Hepatocyte (in vitro differentiated cells): ENCODE measurements at places on chromosomes 7 and 10. TPM values are rescaled to one million over a fixed set of nuclear protein-coding genes. Genes with fewer than 3 reads are reported as not detected.

- H3K27me3 ChIP-seq = no peaks in the 10 kb centered on the region
- H3K4me1 ChIP-seq = peaks cover 16% of the 10 kb centered on the region
- no peaks in the 10 kb centered on the region for H3K36me3 ChIP-seq
- no peak overlapping the region for H3K4me3 ChIP-seq
- peak overlapping the region; percentile 4 for H3K27ac ChIP-seq
- DNase-seq = no peak
These were observed 77.1 kb downstream of the DNAJC1 start for GRCh38 chr10:21926358-21926925.

- H3K4me1 ChIP-seq = no peaks in the 10 kb centered on the region
- H3K36me3 ChIP-seq = no peaks in the 10 kb centered on the region
- H3K27ac ChIP-seq = no peak overlapping the region
- H3K27me3 ChIP-seq = no peaks in the 10 kb centered on the region
These were observed 14.9 kb downstream of the MET start for GRCh38 chr7:116686812-116687419.

- H3K27me3 ChIP-seq = no peaks in the 10 kb centered on the region
- H3K4me1 ChIP-seq = peaks cover 22% of the 10 kb centered on the region
- H3K36me3 ChIP-seq = no peaks in the 10 kb centered on the region
- DNase-seq = peak; percentile 76
- no peak overlapping the region for H3K4me3 ChIP-seq
- H3K27ac ChIP-seq = peak overlapping the region; percentile 86
These were observed 72.5 kb downstream of the CDK6 start for GRCh38 chr7:92763636-92764423.

GRCh38 chr10:26468700-26469099 is 30.6 kb downstream of the APBB1IP start:
- no peak overlapping the region for H3K27ac ChIP-seq
- no peak overlapping the region for H3K4me3 ChIP-seq
- H3K4me1 ChIP-seq = no peaks in the 10 kb centered on the region
- no peaks in the 10 kb centered on the region for H3K36me3 ChIP-seq
- no peaks in the 10 kb centered on the region for H3K27me3 ChIP-seq
- no peak for DNase-seq

DNA sequence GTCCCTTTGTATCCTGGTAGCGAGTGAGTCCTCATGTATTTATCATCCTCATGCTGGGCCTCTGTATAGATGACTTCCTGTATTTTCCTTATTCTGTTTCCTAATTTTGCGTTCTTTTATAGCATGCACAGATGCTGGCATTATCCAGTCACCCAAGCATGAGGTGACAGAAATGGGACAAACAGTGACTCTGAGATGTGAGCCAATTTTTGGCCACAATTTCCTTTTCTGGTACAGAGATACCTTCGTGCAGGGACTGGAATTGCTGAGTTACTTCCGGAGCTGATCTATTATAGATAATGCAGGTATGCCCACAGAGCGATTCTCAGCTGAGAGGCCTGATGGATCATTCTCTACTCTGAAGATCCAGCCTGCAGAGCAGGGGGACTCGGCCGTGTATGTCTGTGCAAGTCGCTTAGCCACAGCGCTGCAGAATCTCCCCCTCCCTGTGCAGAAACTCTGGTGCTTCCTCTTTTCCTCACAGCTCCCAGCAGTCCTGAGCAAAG is 183.1 kb upstream of the PRSS58 start:
- no peaks in the 10 kb centered on the region for H3K36me3 ChIP-seq
- no peak overlapping the region for H3K4me3 ChIP-seq
- H3K27me3 ChIP-seq = no peaks in the 10 kb centered on the region
- DNase-seq = no peak
- no peak overlapping the region for H3K27ac ChIP-seq

DNA sequence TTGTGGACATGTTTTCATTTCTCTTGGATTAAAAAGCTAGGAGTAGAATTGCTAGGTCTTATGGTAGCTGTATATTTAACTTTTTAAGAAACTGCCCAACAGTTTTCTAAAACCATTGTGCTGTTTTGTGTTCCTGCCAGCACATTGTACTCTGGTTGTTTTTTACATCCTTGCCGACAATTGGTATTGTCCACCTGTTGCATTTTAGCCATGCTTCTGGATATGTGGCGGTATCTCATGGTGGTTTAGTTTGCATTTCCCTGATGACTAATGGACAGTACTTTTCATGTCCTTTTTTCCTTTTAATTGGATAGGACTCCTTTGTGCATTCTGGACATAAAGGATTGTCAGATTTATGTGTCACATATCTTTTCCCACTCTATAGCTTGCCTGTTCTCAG is 45.5 kb downstream of the STK17A start:
- DNase-seq = no peak
- no peak overlapping the region for H3K27ac ChIP-seq
- no peaks in the 10 kb centered on the region for H3K36me3 ChIP-seq
- H3K4me3 ChIP-seq = no peak overlapping the region

- no peaks in the 10 kb centered on the region for H3K36me3 ChIP-seq
- no peak overlapping the region for H3K4me3 ChIP-seq
- H3K27ac ChIP-seq = no peak overlapping the region
These were observed 150.9 kb downstream of the PRKAG2 start for GRCh38 chr7:151725844-151726651.

DNA sequence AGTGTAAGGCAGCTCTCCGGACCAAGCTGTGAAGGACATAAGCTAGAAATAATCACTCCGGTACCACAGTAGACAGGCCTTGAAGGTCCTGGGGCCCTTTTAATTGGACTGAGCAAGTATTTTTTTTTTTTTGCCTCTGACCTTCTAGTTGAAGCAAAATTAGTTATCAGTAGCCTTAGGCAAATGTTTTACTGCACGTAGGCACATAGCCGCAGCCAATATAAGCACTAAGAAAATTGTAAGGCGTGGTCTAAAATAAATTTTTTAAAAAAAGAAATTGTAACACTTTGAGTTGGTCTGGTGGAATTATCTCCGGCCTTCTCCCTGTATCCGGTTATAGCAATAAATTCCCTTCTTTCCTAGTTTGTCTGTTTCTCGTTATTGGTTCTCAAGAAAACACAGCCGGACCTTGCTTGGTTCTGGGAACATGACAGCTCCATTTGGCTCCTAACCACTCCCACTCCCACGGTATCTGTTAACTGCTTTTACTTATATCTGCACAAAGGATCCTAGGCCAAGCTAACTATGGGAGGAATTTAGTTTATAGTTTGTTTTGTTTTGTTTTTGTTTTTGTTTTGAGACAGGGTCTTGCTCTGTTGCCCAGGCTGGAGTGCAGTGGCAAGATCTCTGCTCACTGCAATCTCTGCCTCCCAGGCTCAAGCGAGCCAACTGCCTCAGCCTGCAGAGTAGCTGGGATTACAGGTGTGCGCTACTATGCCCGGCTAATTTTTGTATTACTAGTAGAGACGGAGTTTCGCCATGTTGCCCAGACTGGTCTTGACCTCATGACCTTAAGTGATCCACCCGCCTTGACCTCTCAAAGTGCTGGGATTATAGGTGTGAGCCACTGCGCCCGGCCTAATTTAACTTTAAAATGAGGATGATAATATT is 124.4 kb upstream of the KIF5B start:
- DNase-seq = no peak
- H3K27me3 ChIP-seq = no peaks in the 10 kb centered on the region
- H3K4me3 ChIP-seq = no peak overlapping the region
- no peaks in the 10 kb centered on the region for H3K36me3 ChIP-seq
- H3K4me1 ChIP-seq = no peaks in the 10 kb centered on the region

GRCh38 chr10:77164616-77165311 is 472.8 kb downstream of the KCNMA1 start:
- H3K27me3 ChIP-seq = no peaks in the 10 kb centered on the region
- peak overlapping the region; percentile 60 for H3K27ac ChIP-seq
- H3K4me1 ChIP-seq = peaks cover 12% of the 10 kb centered on the region
- DNase-seq = no peak
- no peaks in the 10 kb centered on the region for H3K36me3 ChIP-seq

- H3K27ac ChIP-seq = no peak overlapping the region
- no peak overlapping the region for H3K4me3 ChIP-seq
- DNase-seq = no peak
- no peaks in the 10 kb centered on the region for H3K4me1 ChIP-seq
- H3K27me3 ChIP-seq = no peaks in the 10 kb centered on the region
- H3K36me3 ChIP-seq = no peaks in the 10 kb centered on the region
These were observed 643.8 kb downstream of the SORCS1 start for GRCh38 chr10:106520698-106521097.

DNA sequence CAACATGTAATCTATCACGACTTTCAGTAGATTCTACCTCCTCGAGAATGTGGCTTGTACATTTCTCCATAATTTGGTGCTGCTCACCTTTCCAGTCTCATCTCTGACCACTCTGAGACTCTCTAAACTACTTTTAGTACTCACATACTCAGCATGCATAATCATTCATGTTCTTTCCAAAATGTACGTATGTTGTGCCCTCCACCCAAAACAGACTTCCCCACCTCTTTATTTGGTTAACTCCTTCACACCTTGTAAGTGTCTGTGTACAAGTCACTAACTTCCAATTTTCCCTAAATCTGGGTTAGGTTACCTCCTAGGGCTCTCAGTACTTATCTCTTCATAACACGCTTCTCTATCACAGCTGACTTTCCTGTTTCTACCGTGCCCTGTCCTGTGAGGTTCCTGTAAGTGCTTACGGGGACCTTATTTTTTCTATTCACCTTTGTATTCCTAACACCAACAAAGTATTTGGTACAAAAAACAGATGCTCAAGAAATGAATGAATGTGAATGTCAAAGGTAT is 186.2 kb upstream of the MKLN1 start:
- no peak overlapping the region for H3K27ac ChIP-seq
- H3K4me3 ChIP-seq = no peak overlapping the region
- H3K4me1 ChIP-seq = no peaks in the 10 kb centered on the region
- no peak for DNase-seq
- no peaks in the 10 kb centered on the region for H3K27me3 ChIP-seq

GRCh38 chr10:58995058-58995596 is 181.3 kb upstream of the PHYHIPL start:
- peak overlapping the region; percentile 40 for H3K27ac ChIP-seq
- H3K27me3 ChIP-seq = no peaks in the 10 kb centered on the region
- H3K36me3 ChIP-seq = no peaks in the 10 kb centered on the region
- no peak for DNase-seq
- peaks cover 8% of the 10 kb centered on the region for H3K4me1 ChIP-seq

GRCh38 chr7:78487464-78487863 is 688.9 kb downstream of the PHTF2 start:
- H3K27me3 ChIP-seq = no peaks in the 10 kb centered on the region
- H3K36me3 ChIP-seq = no peaks in the 10 kb centered on the region
- no peak for DNase-seq
- H3K27ac ChIP-seq = no peak overlapping the region

- H3K27ac ChIP-seq = no peak overlapping the region
- no peaks in the 10 kb centered on the region for H3K4me1 ChIP-seq
- no peak for DNase-seq
- H3K4me3 ChIP-seq = no peak overlapping the region
- no peaks in the 10 kb centered on the region for H3K27me3 ChIP-seq
- H3K36me3 ChIP-seq = no peaks in the 10 kb centered on the region
These were observed 299.1 kb downstream of the GRID1 start for GRCh38 chr10:86067436-86068050.

DNA sequence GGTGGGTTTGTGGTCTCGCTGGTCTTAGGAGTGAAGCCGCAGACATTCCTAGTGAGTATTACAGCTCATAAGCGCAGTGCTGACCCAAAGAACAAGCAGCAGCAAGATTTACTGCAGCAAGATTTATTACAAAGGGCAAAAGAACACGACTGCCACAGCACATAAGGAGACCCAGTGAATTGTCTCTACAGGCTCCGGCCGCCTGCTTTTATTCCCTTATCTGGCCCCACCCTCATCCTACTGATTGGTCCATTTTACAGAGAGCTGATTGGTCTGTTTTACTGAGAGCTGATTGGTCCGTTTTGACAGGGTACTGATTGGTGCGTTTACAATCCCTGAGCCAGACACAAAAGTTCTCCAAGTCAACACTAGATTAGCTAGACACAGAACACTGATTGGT is 82.1 kb downstream of the VIPR2 start:
- no peaks in the 10 kb centered on the region for H3K27me3 ChIP-seq
- H3K36me3 ChIP-seq = no peaks in the 10 kb centered on the region
- H3K4me3 ChIP-seq = no peak overlapping the region
- no peak overlapping the region for H3K27ac ChIP-seq

- no peaks in the 10 kb centered on the region for H3K27me3 ChIP-seq
- H3K27ac ChIP-seq = no peak overlapping the region
- no peaks in the 10 kb centered on the region for H3K36me3 ChIP-seq
- no peak overlapping the region for H3K4me3 ChIP-seq
- DNase-seq = no peak
These were observed 303.5 kb downstream of the OTUD1 start for GRCh38 chr10:23742368-23742767.

GRCh38 chr7:7349156-7349555 is 166.8 kb downstream of the C1GALT1 start:
- no peak for DNase-seq
- H3K36me3 ChIP-seq = no peaks in the 10 kb centered on the region
- H3K4me3 ChIP-seq = no peak overlapping the region

DNA sequence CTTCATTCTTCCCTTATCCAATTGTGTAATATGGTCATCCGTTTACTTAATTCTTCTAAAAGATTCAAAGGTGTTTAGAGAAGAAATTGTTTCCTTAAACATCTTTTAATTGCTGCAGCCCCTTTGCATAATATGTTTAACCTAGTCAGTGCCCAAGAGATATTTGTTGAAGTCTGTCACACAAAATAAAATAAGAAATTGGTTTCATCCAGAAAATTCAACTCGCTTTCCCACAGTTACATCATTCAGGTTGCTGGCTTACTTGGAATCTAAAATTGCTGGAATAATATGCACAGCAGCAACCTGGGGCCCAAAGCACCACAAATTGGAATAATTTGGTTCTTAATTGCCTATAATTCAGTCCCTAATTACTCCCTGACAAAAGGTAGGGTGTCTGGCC is 155.1 kb upstream of the ETV1 start:
- no peak overlapping the region for H3K27ac ChIP-seq
- H3K27me3 ChIP-seq = no peaks in the 10 kb centered on the region
- no peaks in the 10 kb centered on the region for H3K36me3 ChIP-seq
- H3K4me1 ChIP-seq = no peaks in the 10 kb centered on the region
- DNase-seq = no peak
- H3K4me3 ChIP-seq = no peak overlapping the region

DNA sequence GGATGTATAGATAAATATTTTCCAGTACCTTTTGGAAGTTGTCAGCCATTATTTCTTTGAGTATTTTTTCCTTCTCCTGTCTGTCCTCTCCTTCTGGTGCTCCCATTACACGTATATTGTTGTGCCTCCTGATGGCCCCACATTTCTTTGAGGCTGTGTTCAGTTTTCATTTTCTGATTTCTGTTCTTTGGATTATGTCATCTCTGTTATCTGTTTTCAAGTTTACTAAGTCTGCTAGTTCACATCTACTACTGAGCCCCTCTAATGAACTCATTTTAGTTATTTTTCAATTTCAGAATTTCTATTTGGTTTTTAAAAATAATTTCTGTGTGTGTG is 16.3 kb downstream of the RBM33 start:
- peaks cover 8% of the 10 kb centered on the region for H3K4me1 ChIP-seq
- no peak overlapping the region for H3K4me3 ChIP-seq
- no peak overlapping the region for H3K27ac ChIP-seq
- DNase-seq = no peak
- H3K36me3 ChIP-seq = no peaks in the 10 kb centered on the region

GRCh38 chr10:96387161-96387560 is 28.4 kb upstream of the OPALIN start:
- no peak overlapping the region for H3K27ac ChIP-seq
- no peaks in the 10 kb centered on the region for H3K4me1 ChIP-seq
- no peaks in the 10 kb centered on the region for H3K36me3 ChIP-seq
- no peak overlapping the region for H3K4me3 ChIP-seq

PGAM2 gene
- total RNA-seq = 0.73 TPM in 1 of 2 replicates, not detected in the other

SPDYE18 gene
- not detected in 2 replicates for total RNA-seq

SUN3 gene
- total RNA-seq = not detected in 2 replicates

UTF1 gene
- total RNA-seq = not detected in 2 replicates

TMEM273 gene
- 0.27 and 1.2 TPM in 2 replicates for total RNA-seq
